ENCODE measurements at places on chromosomes 12 and 14. TPM values are rescaled to one million over a fixed set of nuclear protein-coding genes. Genes with fewer than 3 reads are reported as not detected.

Gene ZNF891
- 5.6 TPM for total RNA-seq

Gene PAH
- total RNA-seq = not detected

Gene DUSP6
- total RNA-seq = 22.9 TPM

Gene GPRC5D
- not detected for total RNA-seq

- no peak for DNase-seq
These were observed 18.6 kb upstream of the MDM1 start for GRCh38 chr12:68350753-68351152.

DNA sequence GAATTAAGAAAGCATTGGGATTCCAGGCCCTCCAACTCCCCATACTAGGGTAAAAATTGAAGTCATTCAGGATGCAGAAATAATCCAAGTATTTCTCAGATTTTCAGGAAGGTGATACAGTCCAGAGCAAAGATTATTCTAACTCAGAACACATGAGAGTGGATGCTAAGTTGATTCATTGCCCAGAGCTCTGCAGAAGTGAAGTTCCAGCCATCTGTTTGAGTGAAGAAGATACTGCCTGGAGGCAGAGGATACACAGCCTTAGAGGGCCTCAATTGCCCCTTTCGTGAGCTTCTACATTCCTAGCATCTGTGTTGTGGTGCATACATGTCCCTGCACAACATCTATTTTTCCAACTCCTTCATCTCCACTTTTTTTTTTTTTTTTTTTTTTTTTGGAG is 36.9 kb upstream of the SMUG1 start:
- DNase-seq = no peak

DNA sequence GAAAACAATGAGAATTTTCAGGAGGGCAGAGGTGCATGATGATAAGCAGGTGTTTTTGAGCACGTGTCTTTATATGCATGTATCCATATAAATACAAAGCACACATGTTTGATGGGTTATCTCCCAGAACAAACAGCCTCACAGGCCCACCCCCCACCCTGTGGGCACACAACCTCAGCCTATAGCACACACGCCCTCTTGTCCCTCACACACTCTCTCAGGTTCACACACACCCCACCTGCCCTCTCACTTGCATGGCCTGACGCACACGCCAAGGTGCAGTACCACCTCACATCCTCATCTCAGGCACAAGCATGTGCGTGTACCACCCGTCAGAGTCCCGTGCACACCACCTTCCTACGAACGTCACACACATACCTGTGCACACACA is 8.6 kb upstream of the KRT8 start:
- no peak for DNase-seq

- DNase-seq = no peak
These were observed 14.7 kb upstream of the MFAP5 start for GRCh38 chr12:8677362-8677761.

DNA sequence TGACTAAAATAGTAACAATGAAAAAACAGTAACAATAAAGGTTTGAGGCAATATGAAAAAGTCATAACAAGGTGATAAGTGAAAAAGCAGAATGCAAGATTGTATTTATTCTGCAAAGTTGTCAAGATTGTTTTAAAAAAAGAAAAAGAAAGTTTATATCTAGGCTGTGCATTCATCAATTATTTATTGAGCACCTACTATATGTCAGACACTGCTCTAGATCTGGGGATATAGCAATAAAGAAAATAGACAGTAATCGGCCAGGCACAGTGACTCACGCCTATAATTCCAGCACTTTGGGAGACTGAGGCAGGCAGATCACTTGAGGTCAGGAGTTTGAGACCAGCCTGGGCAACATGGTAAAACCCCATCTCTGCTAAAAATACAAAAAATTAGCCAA is 3.8 kb downstream of the PLA2G1B start:
- no peak for DNase-seq
